ENCODE measurements at places on chromosomes 2 and 18. TPM values are rescaled to one million over a fixed set of nuclear protein-coding genes. Genes with fewer than 3 reads are reported as not detected.

RABL2A gene
- 14.1 TPM for total RNA-seq

RASGRP3 gene
- total RNA-seq: 2.0 TPM

TCF23 gene
- not detected for total RNA-seq

B3GNT2 gene
- total RNA-seq: 21.9 TPM

TXNDC2 gene
- total RNA-seq: 0.07 TPM

DYNC2LI1 gene
- total RNA-seq: 15.3 TPM

DNA sequence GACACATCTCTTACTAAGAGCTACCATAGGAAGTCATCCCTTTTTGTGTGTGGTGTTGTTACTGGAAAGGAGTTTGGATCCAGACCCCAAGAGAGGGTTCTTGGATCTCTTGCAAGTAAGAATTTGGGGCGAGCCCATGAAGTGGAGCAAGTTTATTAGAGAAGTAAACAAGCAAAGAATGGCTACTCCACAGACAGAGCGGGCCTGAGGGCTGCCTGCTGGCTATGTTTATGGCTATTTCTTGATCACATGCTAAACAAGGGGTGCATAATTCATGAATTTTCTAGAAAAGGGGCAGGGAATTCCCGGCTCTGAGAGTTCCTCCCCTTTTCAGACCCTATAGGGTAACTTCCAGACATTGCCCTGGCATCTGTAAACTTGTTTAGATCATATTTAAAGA lies 30.6 kb upstream of the PXDN start:
- no peaks in the 10 kb centered on the region for H3K36me3 ChIP-seq
- H3K4me1 ChIP-seq: no peaks in the 10 kb centered on the region
- no peak for DNase-seq
- no peak overlapping the region for H3K27ac ChIP-seq
- H3K4me3 ChIP-seq: no peak overlapping the region

- H3K36me3 ChIP-seq: no peaks in the 10 kb centered on the region
- H3K4me1 ChIP-seq: no peaks in the 10 kb centered on the region
- H3K27me3 ChIP-seq: no peaks in the 10 kb centered on the region
- no peak overlapping the region for H3K27ac ChIP-seq
- H3K4me3 ChIP-seq: no peak overlapping the region
These were observed 52.5 kb downstream of the AQP4 start for GRCh38 chr18:26813043-26813442.

- peaks cover 5% of the 10 kb centered on the region for H3K27me3 ChIP-seq
- no peaks in the 10 kb centered on the region for H3K36me3 ChIP-seq
- no peak overlapping the region for H3K4me3 ChIP-seq
- H3K4me1 ChIP-seq: no peaks in the 10 kb centered on the region
These were observed 19.5 kb upstream of the SLC9A4 start for GRCh38 chr2:102453501-102453900.

DNA sequence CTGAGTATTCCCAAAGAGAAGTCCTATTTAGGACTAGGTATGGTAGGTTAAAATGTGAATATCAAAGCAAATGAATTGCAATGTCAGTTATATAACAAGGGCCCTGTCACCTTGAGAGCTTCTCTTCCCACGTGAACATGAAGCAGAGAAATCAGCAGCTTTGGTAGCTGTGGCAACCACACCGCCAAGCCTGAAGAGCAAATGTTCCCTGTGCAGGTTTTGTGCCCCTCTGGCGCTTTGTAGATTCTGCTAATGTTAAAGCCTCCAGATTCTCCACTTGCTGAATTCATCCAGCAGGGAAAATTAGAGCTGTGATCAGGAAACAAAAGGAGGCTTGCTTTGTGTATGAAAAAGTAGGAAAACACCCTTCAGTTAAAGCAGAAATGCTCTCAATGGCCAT lies 322.6 kb downstream of the RBM43 start:
- H3K4me3 ChIP-seq: no peak overlapping the region
- H3K4me1 ChIP-seq: no peaks in the 10 kb centered on the region
- H3K27ac ChIP-seq: no peak overlapping the region
- DNase-seq: no peak
- no peaks in the 10 kb centered on the region for H3K36me3 ChIP-seq

DNA sequence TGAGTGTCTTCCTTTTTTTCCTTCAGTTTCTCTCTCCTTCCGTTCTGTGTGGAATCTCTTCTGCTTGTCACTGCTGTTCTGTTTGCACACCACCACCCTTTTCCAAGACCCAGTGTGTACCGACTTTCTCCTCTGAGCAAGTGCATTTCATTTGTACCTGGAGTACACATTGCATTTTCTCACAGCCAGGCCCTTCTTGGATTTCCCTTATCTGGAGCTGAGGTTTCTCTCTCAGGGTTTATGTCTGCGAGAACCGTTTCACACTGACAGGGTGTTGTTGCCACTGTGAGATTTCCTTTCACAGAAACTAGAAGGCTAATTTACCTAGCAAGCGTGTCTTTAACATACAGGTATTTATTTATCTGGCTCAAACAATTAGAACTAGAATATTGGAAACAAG lies 26.2 kb downstream of the NCOA1 start:
- no peak for DNase-seq
- no peaks in the 10 kb centered on the region for H3K4me1 ChIP-seq
- H3K36me3 ChIP-seq: no peaks in the 10 kb centered on the region
- H3K27me3 ChIP-seq: no peaks in the 10 kb centered on the region
- no peak overlapping the region for H3K27ac ChIP-seq
- no peak overlapping the region for H3K4me3 ChIP-seq

DNA sequence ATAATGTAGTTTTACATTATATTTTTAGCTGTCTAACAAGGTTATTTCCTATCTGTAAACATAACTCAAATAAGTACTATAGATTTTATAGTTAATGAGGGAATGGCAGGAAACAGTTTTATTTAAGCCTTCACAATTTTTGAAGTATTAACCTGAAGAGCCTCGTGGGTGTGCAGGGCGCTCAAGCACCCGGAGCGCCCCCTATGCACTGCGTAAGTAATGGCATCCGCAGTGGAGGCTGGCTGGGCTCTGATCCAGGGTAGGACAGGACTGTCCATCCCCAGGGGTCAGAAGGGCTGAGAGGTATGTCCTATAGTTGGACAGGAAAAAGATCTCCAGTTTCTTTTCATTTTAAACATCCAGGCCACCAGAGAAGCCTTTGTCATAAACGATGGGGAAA lies 8.2 kb upstream of the GBX2 start:
- H3K4me3 ChIP-seq: no peak overlapping the region
- H3K27me3 ChIP-seq: peaks cover 22% of the 10 kb centered on the region
- H3K36me3 ChIP-seq: no peaks in the 10 kb centered on the region

DNA sequence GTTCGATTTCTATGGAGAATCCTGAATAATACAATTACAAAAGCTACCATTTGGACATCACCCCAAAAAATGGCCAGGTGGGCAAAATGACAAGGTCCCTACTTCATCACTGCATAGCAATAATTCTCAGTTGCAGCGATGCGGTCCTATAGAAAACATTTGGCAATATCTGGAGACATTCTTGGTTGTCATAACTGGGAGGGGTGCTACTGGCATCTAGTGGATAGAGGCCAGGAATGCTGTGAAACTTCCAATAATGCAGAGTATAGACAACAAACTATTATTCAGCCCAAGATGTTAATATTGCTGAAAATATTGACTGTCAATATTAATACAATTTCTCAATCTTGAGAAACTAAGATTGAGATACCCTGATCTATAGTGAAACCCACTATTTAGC lies 637.8 kb upstream of the PKDCC start:
- no peaks in the 10 kb centered on the region for H3K36me3 ChIP-seq
- no peak overlapping the region for H3K27ac ChIP-seq
- H3K4me3 ChIP-seq: no peak overlapping the region
- H3K27me3 ChIP-seq: no peaks in the 10 kb centered on the region

DNA sequence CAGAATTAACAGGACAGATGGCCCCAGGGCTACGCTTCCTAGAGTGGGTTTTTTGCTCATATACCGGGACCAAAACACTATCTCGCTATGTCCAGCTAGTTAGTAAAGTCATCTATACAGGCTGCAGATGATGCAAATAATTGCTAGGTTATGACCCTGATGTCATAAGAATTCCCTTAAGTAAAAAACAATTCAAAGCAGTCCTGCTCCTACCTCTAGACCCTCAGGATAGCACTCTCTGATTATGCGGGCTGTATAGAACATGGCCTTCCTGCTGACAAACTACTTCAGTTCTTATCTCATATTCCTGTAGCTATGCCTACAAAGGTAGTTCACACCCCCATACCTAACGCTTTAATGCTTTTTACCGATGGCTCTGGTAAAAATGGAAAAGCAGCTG lies 13.2 kb downstream of the DYNAP start:
- no peak overlapping the region for H3K4me3 ChIP-seq
- H3K27ac ChIP-seq: no peak overlapping the region
- no peak for DNase-seq

DNA sequence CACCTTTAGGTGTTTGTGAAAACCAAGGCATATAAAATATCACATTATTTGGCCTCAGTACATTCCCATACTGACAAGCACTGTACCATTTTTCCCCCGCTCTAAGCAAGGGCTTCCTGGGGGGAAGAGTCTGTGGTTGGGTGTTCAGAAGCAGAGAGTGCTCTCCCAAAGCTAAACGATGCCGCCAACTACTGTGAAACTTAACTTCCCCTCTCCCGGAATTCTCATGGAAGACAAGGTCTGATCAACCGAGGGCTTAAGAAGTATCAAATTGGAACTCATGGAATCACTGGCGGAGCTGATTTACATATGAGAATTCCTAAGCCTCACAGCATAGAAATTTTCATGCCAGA lies 433 bp upstream of the MFF start:
- H3K4me3 ChIP-seq: peak overlapping the region; percentile 84
- H3K27ac ChIP-seq: peak overlapping the region; percentile 87
- H3K4me1 ChIP-seq: peaks cover 6% of the 10 kb centered on the region
- no peaks in the 10 kb centered on the region for H3K36me3 ChIP-seq

DNA sequence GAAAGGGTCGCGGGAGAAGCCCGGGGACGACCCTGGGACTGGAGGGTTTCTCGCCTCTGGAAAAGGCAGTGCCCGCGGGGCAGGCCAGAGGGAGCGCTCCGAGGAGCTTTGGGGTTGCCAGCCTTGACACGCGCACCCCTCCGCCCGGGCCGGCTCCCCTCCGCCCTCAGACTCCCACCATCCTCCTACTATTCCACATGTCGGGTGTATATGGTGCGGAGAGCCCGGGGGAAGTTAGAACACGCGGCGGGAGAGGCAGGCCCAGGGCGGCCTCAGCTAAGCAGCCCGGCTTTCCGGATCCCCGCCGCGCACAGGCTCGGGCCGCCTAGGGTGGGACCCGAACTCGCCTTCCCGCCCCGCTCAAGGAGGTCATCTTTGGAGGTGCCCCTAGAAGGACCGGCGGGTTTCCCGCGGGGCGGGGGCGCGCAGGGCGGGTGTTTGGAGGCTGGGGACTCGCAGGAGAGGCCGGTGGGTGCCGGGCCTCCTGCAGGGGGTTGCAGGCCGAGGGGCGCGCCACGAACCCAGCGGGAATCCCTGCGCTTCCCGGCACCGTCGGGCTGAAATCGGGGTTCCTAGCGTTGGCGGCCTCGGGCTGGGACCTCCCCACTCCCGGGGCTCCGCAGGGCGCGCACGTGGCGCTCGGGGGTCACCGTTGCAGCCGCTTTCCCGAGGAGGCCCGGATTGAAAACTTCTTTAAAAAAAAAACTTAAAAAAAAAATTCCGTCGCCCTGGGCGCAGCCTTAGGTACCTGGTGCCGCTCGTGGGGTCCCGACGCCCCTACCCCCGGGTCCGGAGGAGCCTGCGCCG lies 3.7 kb downstream of the NFATC1 start:
- DNase-seq: no peak
- peaks cover 41% of the 10 kb centered on the region for H3K27me3 ChIP-seq
- no peak overlapping the region for H3K4me3 ChIP-seq
- no peak overlapping the region for H3K27ac ChIP-seq
- H3K36me3 ChIP-seq: no peaks in the 10 kb centered on the region

DNA sequence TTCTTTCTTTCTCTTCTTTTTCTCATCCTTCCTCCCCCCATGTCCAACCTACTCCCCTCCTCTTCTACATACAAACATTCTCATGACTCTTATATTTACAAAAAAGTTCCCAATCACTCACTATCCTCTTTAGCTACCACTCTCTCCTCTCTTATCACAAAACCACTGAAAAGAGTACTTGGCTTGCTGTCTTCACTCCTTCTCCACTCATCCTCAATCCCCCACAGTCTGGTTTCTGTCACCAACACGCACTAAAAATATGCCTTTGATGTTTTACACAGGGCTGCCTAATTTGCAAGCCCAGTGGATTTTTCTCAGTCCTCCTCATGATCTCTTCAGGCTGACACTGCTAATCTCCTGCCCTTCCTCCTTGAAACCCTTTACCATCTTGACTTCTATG lies 159.5 kb downstream of the TNS1 start:
- peaks cover 29% of the 10 kb centered on the region for H3K36me3 ChIP-seq
- H3K4me1 ChIP-seq: peaks cover 2% of the 10 kb centered on the region
- H3K4me3 ChIP-seq: no peak overlapping the region

DNA sequence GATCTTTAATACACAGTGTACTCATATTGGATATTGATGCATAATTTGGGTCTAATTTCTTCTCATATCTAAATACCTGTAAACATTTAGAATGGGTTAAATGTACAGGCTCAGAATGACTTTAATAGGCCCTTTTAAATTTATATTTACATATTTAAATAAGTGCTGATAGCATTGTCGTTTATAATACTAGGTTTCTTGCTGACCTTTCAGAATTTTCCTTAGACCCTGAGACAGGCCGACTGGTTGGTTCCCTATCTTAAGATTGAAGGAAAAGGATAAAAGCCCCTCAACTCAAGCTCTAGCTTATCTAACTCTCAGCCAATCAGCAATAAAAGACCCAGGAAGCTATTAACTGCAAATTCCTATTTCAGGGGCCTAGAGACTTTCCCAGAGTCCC lies 67.8 kb upstream of the HNMT start:
- peaks cover 3% of the 10 kb centered on the region for H3K27me3 ChIP-seq
- no peak overlapping the region for H3K4me3 ChIP-seq
- no peak overlapping the region for H3K27ac ChIP-seq

DNA sequence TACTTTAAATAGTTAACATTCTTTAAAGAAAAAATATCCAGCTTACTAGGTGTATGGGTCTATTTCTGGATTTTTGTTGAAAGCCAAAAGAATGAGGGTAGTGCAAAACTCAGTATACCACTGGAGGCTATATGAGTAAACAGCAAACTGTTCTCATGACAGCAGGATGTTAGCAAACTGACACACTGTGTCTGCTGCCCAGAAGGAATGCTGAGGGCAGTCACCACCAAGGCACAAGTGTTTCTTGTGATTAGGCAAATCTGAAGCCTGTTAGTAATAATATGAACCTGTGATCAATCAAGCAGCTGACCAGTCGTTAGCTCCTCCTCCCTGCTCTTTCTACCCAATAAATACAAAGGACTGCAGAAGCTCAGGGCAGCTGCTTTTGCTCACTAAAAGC lies 50.5 kb upstream of the SULT1C3 start:
- no peak overlapping the region for H3K27ac ChIP-seq
- no peaks in the 10 kb centered on the region for H3K27me3 ChIP-seq
- H3K4me3 ChIP-seq: no peak overlapping the region
- peaks cover 6% of the 10 kb centered on the region for H3K4me1 ChIP-seq
